ENCODE measurements at places on chromosomes 6 and 20.

- DNase-seq = no peak
Measured at GRCh38 chr6:148379966-148380713, 37.5 kb downstream of the SASH1 start.

DNA sequence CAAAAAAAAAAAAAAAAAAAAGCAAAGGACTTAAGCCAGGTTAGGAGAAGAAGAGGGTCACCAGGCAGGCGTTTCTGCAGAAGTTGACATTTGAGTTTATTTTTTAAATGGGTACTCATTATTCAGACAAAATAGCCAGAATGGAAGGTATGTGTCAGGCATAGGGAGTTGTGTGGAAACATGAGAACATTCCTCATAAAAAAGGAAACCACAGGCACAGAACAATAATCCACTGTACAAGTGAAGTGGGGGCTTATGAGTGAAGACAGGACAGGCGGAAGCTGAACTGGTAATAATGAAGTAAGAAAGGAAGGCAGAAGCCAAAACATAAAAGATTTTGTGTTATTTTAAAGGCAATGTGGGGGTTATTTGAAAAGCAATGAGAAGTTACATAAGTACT, 104.6 kb downstream of the EPB41L2 start:
- DNase-seq = no peak

GRCh38 chr20:11891776-11892545, 25.7 kb upstream of the BTBD3 start:
- no peak for DNase-seq

DNA sequence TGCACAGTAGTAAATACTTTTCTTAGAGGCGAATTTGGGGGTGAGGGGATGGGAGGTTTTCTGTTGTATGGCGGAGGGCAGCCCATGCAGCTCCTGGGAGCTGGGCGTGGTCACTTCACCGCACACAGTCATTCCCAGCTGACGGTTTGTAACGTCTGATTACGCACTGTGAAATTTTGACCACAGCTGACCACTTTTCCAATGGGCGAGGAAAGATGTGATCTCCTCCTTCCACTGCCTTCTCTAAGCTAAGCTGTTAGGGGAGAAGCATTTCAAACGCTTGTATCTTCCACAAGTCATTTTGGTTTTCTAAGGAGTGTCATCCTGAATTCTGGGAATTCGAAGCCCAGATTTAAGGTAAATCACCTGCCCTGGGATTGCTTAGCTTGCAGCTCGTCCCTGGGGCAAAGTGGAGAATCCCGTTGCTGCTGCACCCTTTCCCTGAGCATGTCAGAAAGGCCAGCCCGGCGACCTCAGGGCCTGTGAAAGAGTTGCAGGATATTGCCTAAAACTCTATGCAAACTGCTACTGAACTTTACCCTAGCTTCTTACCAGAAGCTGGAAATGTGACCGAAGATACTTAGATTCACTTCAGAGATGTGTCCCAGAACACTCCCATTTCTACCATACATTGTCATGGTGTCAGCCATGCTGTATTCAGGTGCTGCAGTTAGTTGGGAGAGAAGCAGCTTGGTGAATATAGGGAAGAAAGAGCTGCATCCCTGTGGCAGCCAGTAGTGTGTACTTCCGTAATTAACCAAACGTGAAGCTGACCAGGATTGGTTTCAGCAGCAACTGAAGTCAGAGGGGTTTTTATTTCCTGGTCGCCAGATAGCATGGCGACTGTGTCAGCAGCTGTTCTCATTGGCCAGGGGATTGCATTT, 58.9 kb downstream of the RREB1 start:
- DNase-seq = no peak

DNA sequence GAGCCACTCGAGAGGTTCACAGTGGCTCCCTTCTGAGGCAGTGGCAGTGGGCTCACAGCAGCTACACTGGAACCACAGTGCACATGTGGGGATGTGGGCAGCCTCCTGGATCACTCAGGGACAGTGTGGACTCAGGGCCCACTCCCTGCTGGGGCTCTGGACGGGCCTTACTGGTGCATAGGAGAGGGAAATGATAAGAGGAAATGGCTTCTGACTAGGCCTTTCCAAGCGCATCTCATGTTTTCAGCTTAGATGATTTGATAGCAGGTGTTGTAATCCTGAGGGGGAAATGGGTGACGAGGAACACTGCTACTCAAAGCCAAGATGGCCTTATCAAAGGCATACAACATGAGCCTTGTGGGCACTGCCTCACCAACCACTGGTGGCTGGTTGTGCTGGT, 44.0 kb downstream of the PANK2 start:
- DNase-seq = no peak

DNA sequence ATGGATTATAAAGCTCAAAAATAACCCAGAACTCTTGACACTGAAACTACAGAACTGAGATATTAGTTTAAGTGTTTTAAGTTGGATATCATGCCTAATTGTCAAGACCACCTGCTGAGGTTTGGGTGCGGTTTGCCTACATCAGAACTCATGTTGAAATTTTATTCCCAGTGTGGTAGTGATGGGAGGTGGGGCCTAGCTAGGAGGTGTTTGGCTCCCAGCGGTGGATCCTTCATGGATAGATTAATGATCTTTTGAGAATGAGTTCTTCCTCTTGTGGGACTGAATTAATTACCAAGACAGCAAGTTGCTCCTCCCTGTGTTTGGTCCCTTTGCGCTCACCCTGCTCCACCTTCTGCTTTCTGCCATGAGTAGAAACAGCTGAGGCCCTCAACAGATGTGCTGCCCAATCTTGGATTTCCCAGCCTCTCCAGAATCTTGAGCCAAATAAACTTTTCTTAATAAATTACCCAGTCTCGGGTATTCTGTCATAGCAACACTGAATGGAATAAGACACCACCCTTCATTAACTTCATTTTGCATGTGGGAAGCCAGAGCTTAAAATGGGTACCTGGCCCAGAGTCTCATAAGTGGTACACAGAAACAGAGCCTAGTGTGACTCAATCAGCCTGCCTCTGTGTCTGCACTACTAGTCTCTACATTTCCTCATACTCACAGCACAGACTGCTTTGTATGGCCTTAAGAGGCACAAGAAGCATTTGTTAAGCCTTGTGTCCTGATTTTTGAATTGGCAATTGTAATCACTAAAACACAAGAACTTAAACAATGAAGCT, 158.4 kb downstream of the IBTK start:
- DNase-seq = no peak

DNA sequence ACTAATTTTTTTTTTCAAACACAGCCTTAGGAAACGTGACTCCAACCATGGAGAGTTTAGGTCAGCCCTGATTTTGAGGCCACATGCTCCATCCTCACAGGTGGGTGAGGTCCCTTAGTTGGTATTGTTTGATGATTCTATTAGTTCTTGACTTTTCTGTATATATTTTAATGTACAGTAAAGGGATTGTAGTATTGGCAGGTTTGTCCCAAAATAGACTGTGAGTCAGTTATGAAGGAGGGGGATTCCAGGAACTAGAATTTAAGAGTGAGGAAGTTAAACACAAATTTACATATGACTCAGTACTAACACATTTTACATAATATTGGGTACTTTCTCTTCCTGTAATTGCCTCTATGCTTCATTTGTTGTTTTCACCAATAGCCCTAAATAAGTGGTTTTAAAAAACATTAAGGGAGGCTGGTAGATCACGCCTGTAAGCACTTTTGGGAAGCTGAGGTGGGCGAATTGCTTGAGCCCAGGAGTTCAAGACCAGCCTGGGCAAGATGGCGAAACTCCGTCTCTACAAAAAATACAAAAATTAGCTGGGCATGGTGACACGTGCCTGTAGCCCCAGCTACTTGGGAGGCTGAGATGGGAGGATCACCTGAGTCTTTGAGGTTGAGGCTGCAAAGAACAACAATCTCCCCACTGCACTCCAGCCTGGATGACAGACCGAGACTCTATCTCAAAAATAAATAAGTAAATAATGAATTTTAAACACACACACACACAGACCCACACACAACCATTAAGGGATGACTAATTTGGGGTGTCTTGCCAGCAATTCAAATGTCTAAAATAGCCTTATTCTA, 81.8 kb downstream of the SGK1 start:
- DNase-seq = no peak

DNA sequence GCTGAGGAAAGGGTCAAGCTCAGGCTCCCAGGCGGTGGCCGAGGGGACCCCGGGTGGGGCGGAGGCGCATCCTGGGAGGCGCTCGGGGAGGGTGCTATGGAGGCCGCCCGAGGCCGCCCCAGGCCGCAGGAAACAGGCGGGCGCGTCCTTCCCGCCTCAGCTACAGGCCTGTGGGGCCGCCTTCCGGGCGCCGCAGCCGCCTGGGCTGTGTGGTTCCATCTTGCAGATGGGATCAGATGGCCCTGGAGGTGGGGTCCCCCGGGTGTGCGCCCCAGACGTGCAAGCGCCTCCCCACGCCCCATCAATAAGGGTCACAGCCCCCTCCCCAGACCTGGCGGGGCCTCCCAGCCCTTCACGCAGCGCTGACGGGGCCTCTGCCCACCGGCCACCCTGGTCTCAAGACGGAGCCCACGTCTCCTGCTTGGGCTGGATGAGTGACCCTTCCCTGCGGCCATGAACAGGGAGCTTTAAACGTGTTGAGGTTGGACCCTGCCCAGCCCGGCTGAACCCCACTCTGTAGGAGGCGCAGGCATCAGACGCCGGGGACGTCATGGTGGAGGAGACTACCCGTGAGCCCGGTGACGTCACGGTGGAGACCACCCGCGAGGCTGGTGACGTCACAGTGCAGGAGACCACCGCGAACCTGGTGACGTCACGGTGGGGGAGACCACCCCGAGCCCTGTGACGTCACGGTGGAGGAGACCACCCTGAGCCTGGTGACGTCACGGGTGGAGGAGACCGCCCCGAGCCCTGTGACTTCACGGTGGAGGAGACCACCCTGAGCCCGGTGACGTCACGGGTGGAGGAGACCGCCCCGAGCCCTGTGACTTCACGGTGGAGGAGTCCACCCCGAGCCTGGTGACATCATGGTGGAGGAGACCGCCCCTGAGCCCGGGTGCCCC, 267.0 kb downstream of the DLL1 start:
- no peak for DNase-seq

- DNase-seq = no peak
Measured at GRCh38 chr6:30327232-30327746, 562 bp downstream of the TRIM39 start.

- no peak for DNase-seq
Measured at GRCh38 chr6:155186052-155186658, 77.7 kb upstream of the CLDN20 start.

GRCh38 chr6:92888316-92888715, 531.0 kb downstream of the EPHA7 start:
- DNase-seq = no peak

DNA sequence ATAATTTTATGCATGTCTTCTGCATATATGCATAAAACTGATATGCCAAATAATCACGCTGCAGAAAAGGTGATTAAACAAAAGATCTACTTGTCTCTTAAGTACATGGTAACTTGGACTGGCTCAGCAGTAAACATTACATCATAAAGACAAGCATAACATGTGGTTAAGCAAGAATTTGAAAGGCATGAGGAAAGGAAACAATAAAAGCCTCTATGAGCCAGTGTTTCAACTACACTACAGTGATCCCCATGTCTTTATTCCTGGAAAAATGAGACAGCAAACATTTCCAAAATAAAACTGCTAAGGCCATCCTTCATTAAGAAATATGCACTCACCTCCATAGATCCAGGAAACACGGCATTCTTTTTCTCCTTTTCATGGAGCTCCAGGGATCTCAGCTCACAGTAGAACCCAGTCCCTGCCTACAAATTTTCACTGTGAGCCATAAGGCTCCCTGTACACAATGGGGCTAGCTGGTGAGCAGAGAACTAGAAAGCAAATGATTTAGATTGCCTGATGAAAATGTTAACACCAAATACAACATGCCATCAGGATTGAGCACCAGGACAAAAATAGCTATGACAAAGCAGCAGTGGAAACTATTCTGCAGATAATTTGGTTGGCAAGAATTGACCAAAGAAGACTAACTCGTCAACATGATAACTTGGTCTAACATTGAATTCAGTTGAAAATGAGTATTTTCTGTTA, 156.1 kb downstream of the COL21A1 start:
- DNase-seq = no peak

GRCh38 chr6:137399881-137400443, 94.2 kb downstream of the OLIG3 start:
- DNase-seq = no peak

GRCh38 chr6:131754715-131755567, 44.1 kb upstream of the CTAGE9 start:
- DNase-seq = no peak

GRCh38 chr6:134009876-134010275, 42.5 kb downstream of the SLC2A12 start:
- DNase-seq = no peak

GRCh38 chr20:14189794-14190402, 147.5 kb downstream of the FLRT3 start:
- DNase-seq = no peak

DNA sequence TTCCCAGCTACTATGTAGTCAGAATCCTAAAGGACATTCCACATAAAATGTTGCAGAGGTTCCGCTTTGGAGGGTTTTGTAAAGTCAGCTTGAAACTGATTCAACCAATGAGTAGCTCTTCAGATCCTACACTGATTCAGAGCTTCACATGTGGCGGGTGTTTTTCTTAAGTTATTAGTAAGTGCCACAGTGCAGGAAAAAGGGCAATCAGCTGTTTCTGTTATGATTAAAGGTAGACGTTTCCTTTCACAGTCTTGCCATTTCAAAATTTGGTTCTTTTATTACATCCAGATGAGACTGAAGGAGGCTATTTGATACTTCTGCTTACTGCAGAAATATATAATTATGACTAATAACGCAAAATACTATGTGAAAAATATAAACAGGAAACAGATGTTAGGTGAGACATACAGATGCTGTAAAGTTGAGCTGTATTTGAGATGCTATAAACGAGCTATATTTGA, 443.9 kb downstream of the CDKAL1 start:
- DNase-seq = no peak

DNA sequence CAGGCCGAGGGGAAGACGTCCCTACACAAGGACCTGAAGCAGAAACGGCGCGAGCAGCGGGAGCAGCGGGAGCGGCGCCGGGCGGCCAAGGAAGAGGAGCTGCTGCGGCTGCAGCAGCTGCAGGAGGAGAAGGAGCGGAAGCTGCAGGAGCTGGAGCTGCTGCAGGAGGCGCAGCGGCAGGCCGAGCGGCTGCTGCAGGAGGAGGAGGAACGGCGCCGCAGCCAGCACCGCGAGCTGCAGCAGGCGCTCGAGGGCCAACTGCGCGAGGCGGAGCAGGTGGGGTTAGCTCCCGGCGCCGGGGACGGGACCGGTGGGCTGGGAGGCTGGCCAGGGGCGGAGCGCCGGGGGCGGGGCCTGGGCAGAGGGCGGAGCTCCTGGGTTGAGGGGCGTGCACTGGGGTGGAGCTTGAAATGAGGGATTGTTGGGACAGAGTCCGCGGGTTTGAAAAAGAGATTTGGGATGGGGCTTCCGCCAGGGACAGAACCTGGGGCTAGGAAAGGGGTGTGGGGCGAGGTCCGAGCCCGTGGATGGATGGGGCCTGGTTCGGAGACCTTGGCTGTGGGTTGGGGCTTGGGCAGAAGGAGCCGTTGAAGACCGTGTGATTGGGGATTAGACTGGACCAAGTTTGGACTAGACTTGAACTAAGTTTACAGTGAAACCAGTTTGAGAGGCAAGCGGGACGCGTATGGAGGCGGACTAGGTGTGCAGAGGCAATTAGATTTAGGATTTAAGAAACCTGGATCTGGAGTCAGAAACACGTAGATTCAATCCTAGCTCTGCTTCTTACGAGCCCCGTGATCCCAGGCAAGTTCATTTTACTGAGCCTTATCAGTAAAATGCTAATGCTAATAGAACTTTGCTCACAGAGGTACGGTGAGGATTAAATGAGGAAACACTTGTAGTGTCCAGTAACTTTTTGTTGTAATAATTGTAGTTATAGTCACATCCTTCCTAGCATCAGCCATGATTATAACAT, 20.9 kb downstream of the DEF6 start:
- DNase-seq = no peak

- DNase-seq = no peak
Measured at GRCh38 chr20:50911030-50911429, 20.2 kb downstream of the ADNP start.

Measured in activated T-cell treated with anti-CD3 and anti-CD28 coated beads for 1 hour (primary cell).